ENCODE measurements at places on chromosomes 11 and 22.

DNA sequence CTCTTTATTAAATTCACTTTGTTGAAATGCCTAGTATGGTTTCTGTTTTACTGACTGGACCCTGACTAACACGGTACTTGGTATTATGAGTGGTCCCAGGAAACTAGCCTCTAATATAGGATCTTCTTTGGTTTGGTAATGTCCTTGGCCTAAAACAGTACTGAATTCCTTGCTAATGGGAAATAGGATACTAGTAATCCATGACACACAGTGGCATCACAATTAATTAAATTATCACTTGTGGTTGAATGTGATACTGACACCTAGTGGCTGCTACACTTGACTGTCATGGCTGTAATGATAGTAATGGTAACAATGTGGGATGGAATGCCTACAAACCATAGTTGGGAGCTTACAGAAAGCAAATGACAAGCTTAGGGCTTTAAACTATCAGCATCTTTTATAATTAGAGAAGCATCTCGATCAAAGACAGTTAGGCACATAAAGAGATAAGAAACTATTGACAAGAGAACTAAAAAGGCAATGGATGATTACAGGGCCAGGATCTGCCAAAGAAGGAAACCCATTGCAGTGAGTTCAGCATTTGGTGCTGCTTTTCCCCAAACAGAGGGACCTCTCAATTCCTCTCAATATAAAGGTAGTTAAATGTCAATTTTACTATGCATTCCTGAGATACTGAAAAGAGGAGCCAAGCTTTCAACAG, 8.6 kb downstream of the DNHD1 start:
- DNase-seq = no peak

GRCh38 chr11:93603225-93604007, 58.1 kb upstream of the CEP295 start:
- no peak for DNase-seq

GRCh38 chr11:86181379-86181778, 63.2 kb upstream of the EED start:
- DNase-seq = no peak

- DNase-seq = no peak
Observed at GRCh38 chr22:21945453-21946261, 7.0 kb downstream of the PPM1F start.

DNA sequence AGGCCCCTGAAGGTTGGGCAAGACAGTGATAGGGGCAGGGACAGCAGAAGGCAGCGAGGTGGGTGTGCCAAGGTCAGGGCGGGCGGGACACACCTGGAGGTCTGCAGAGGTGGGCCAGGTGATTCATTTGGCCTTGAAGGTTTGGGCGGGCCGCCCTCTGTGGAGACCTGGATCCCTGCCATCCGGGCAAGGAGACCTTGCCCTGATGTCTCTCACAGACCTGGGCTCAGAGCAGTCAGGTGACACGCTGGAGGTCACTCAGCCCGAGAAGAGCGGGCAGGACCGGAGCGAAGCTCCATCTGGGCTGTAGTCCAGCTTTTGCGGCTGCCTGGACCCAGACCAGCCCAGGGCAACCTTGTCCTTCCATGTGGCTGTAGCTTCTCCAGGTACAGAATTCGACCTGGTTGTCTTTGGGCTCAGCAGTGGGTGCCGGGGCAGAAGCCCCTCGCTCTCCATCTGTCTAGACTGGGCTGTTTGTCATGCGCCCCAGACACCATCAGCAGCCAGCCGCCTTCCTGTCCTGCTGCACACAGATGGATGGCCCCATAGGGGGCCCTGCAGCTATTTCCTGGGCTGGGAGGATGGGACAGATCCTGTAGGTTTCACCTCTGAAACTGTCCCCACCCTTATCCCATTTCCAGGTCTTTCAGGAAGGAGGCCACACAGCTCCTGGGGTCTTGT, 3.1 kb downstream of the MRGPRG start:
- no peak for DNase-seq

DNA sequence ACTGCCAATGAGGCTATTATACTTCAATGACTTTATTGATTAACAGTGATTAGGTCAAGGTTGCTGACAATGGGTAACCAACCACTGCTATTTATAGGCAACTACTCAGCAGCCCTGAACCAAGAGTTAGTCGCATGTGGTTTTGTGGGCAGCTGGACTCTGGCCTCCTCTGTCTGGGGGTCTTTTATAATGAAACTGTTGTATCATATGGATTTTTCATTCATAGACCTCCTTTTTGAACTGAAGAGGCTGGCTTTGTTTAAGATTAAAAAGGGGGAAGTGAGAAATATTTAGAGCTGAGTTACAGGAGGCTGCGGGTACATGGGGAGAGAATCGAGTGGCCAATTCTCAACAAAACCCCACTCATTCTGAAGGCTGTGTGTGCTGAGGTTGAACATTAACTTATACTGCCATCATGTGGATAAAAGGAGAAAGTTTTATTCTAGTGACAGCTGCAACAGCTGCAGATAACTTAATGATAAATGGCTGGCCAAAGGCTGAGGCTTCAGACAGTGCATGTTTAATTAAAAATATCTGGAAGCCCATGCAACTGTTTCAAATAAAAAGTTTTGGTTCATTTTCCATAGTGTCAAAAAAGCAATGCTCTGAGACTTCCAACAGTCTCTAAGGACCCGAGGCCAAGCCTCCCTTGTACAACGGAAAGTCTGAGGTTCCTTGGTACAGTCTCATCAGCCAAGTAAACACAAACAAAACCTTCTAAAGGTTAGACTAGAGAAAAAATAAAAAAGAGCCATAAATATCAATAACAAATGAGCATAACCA, 682.6 kb downstream of the KCNA4 start:
- no peak for DNase-seq

DNA sequence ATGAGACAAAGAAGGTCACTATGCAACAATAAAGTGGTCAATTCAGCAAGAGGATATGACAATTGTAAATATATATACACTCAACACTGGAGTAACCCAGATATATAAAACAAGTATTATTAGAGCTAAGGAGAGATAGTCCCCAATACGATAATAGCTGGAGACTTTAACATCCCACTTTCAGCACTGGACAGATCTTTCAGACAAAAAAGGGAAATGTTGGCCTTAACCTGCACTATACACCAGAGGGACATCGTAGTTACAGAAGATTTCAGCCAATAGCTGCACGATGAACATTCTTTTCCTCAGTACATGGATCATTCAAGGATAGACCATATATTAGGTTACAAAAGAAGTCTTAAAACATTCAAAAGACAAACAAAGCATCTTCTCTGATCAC, 29.9 kb downstream of the PIWIL3 start:
- no peak for DNase-seq

DNA sequence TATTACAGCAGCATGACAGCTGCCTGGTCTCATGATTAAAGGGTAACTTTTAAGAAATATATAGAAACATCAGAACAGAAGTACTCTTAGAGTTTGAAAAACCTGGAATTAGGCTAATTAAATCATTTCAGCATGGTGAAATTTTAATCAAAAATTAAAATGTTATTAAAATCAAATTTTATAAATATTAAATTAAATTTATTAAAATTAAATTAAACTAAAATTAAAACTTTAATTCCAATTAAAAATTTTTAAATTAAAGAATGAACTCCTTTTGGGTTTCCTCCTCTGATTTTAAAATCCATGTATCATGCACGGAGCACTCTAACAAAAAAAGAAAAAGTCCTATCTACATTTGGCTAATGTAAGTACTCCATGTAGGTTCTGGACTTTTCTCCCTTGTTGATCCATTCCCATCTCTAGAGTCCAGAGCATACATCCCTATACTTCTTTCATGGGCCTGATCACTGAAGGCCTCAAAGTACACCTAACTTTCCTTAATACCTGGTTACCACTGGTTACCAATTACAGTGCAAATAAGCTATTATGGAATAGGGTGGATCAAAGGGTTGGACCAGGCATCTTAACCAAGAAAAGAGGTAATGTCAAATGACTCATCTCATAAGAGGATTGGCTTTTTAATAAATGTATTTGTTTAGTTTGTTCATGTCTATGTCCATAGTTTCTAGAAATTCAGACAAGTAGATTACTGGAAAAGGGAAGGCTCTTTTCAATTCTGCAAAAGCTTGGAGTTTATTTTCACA, 48.4 kb upstream of the MUC15 start:
- no peak for DNase-seq

- DNase-seq = no peak
Observed at GRCh38 chr22:26610072-26610958, 7.5 kb downstream of the CRYBB1 start.

GRCh38 chr22:21731503-21731902, 4.1 kb downstream of the YPEL1 start:
- DNase-seq = no peak

DNA sequence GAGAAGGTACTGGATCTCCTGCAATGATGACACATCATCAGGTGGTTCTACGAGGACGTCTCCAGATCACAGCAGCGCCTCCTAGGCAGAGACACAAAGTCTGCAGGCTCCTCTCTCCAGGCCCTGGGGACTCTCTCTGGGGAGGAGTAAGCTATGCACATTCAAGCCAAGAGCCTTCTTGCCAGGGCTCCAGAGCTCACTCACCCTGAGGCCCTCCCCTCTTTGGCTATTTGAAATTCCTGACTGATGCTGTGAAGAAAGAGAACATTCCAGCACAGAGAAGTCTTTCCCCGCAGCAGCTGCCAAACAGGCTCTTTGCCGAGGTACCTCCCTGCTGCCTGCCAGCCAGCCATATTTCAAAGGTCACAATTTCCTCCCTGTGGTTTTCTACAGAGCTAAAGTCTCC, 204.9 kb downstream of the CSNK2A3 start:
- no peak for DNase-seq

GRCh38 chr11:121892131-121892681, 223.8 kb downstream of the BLID start:
- no peak for DNase-seq

- no peak for DNase-seq
Observed at GRCh38 chr22:35850831-35851230, 133.2 kb downstream of the APOL5 start.

GRCh38 chr22:37273126-37273845, 9.0 kb upstream of the CYTH4 start:
- no peak for DNase-seq

GRCh38 chr11:119533921-119534736, 111.2 kb upstream of the THY1 start:
- DNase-seq = peak; percentile 40

GRCh38 chr11:79902493-79902892, 461.7 kb upstream of the TENM4 start:
- DNase-seq = no peak

DNA sequence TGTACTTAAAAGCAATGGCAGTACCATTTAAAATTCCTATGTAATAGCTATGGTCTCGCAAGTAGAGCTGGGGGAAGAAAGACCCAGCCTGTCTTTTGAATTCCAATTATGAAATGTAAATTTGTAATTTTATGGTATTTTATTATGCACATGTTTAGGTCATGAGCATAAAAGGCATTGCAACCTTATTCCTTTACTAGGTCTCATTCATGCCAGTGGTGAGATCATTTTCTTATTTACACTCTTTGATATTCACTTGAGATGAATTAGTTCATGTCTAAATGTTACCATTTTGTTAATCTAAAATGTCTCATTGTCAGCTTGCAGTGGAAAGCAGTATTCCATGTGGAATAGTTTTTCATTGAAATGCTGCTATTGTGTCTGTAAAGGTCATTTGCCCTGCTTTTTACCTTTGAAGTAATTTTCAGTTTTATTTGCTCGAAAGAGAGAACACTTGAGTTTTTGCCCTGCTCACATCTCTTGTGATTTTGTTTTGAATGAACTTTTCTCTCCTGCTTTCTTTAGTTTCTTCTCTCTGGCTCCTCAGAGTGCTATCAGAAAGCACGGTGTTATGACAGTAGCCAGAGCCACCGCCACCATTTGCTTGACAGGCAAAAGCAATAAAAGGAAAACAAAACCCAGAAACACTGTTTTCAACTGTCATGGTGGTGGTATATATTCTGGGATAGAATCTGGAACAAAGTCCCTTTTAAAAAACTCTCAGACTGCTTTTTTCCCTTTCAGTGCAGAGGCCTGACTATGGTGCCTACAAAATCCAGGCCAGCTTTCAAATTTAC, 37.2 kb upstream of the RAG2 start:
- no peak for DNase-seq

DNA sequence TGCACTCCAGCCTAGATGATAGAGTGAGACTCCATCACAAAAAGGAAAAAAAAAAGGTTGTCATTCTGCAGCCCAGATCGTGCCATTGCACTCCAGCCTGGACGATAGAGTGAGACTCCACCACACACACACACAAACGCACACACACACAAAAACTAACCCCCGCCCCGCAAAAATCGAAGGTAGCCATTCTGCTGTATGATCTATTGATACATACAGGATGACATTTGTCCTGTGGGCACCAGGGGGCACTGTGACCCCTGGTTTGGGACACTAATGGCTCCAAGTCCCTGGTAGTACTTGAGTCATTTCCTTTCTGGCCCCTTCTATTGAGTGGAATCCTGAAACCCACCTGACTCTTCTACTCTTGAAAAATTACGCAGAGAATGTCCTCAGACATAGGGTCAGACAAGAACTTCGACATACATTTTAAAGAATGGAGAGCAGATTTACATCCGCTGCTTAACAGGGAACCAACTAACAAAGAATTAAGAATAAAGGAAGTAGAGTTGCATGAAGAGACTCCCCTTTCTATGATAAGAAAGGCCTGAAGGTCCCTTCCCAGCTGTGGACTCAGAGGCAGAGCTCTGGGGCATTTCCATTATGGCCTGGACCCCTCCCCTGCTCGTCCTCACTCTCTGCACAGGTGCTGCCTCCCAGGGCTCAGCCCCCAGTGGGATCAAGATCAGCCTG, 35.0 kb upstream of the PRAME start:
- peak; percentile 38 for DNase-seq

DNA sequence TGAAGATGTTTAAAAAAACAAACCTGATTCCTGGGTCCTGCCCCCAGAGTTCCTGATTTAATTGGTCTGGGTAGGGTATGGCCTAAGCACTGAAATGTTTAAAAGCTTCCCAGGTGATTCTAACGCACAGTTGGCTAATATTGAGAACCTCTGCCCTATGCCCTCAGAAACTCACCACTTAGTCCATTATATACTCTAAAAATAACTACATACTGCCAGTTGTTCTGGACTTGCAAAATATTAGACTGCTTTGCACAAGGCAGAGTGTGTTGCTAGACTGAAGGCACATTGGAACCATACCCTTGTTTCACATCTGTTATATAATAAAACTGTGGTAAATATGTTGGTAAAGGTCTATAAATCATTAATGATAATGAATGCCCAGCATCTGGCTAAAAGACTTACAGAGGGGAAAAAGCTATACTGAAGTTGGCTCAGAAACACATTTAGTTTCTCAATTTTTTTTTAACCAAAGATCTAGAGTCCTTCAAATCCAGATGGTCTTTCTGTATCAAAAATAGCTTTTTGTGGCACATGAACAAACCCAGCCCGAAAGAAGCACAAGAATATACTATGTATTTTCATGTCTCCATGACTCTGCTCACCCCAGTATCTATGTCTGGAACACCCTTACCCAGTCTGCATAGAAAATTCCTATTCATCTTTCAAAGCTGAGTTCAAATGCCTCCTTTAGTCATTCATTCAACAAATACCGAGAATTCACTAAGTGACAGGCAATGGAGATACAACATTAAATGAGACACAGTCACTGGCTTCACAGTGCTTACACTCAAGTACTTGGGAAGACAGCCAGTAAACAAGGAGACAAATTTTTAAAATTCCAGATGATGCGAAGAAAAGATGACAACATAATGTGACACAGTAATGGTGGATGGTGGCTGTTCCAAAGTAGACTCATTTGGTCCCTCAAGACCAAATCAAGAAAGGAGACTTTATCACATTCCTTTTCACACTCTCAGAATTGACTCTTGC, 44.1 kb downstream of the RBFOX2 start:
- DNase-seq = no peak

- DNase-seq = no peak
Observed at GRCh38 chr11:128148208-128148607, 439.1 kb downstream of the ETS1 start.

- DNase-seq = no peak
Observed at GRCh38 chr11:115197433-115197832, 306.8 kb downstream of the CADM1 start.

Measured in stimulated activated CD4-positive, alpha-beta T cell treated with anti-CD3 and anti-CD28 coated beads, TNF-alpha, amount 100 ng/mL, for 1 hour (primary cell).